Activated T-helper 2 cell treated with anti-CD3 and anti-CD28 coated beads, Interferon-gamma antibody, Interleukin-2, Interleukin-4, amounts not matched to agents 10 μg/mL and 5 μg/mL and 100 μg/mL, durations not matched to agents 14 hours and 24 hours and 36 hours (primary cell): ENCODE measurements at places on chromosomes 16 and 17. TPM values are rescaled to one million over a fixed set of nuclear protein-coding genes. Genes with fewer than 3 reads are reported as not detected.

GNG13 gene
- not detected in 2 replicates for total RNA-seq

GPR179 gene
- not detected in 2 replicates for total RNA-seq

NLRC3 gene
- 28.8 and 29.6 TPM in 2 replicates for total RNA-seq

CA7 gene
- total RNA-seq = 0.59 and 1.1 TPM in 2 replicates

KRTAP3-1 gene
- not detected in 2 replicates for total RNA-seq

TMC8 gene
- total RNA-seq = 196 and 208 TPM in 2 replicates

SOCS7 gene
- 25.9 and 30.5 TPM in 2 replicates for total RNA-seq

TLCD2 gene
- total RNA-seq = 0.09 and 0.30 TPM in 2 replicates

FBRS gene
- total RNA-seq = 107 TPM in 2 replicates

ADAMTS18 gene
- total RNA-seq = not detected in 2 replicates

NOD2 gene
- total RNA-seq = 7.4 and 8.8 TPM in 2 replicates

NPIPB6 gene
- 2.6 and 2.7 TPM in 2 replicates for total RNA-seq

PERCC1 gene
- not detected in 2 replicates for total RNA-seq

GPR139 gene
- total RNA-seq = not detected in 2 replicates

PRPSAP2 gene
- total RNA-seq = 70.6 and 76.4 TPM in 2 replicates

ACSM3 gene
- 3.9 and 5.5 TPM in 2 replicates for total RNA-seq

APOH gene
- total RNA-seq = not detected in 2 replicates

OGFOD3 gene
- total RNA-seq = 29.1 and 30.5 TPM in 2 replicates

SLC5A11 gene
- total RNA-seq = not detected in 2 replicates

SREBF1 gene
- 166 and 175 TPM in 2 replicates for total RNA-seq

NEUROD2 gene
- not detected in 2 replicates for total RNA-seq

CSH2 gene
- not detected in 2 replicates for total RNA-seq

MARF1 gene
- 49.9 and 56.4 TPM in 2 replicates for total RNA-seq

STX8 gene
- 52.1 and 54.8 TPM in 2 replicates for total RNA-seq

SKAP1 gene
- 60.5 and 67.9 TPM in 2 replicates for total RNA-seq

CKLF gene
- 102 and 110 TPM in 2 replicates for total RNA-seq

MPDU1 gene
- 98.6 and 106 TPM in 2 replicates for total RNA-seq

ACSF3 gene
- 36.3 and 39.8 TPM in 2 replicates for total RNA-seq

SECTM1 gene
- total RNA-seq = 2.7 and 3.7 TPM in 2 replicates

ARMC5 gene
- 10.5 and 10.6 TPM in 2 replicates for total RNA-seq

SPEM3 gene
- not detected in 2 replicates for total RNA-seq

TMEM235 gene
- not detected in 2 replicates for total RNA-seq

NPW gene
- total RNA-seq = 4.2 and 5.1 TPM in 2 replicates

BCL7C gene
- 26.8 and 27.1 TPM in 2 replicates for total RNA-seq

FBXL16 gene
- total RNA-seq = 5.8 and 6.4 TPM in 2 replicates

KRT17 gene
- not detected in 2 replicates for total RNA-seq

FBF1 gene
- total RNA-seq = 15.0 and 17.6 TPM in 2 replicates

KRTAP4-4 gene
- not detected in 2 replicates for total RNA-seq

KIF18B gene
- total RNA-seq = 46.7 and 47.1 TPM in 2 replicates

UTS2R gene
- total RNA-seq = 0.18 TPM in 1 of 2 replicates, not detected in the other

FBXW10 gene
- total RNA-seq = not detected in 2 replicates

EVI2B gene
- 13.0 and 13.9 TPM in 2 replicates for total RNA-seq

TAT gene
- total RNA-seq = not detected in 2 replicates

FLCN gene
- total RNA-seq = 27.7 and 30.4 TPM in 2 replicates

CACNG3 gene
- not detected in 2 replicates for total RNA-seq

RAMP2 gene
- total RNA-seq = not detected in 2 replicates
